CMK (cell line): ENCODE measurements at places on chromosomes 5 and 9.

DNA sequence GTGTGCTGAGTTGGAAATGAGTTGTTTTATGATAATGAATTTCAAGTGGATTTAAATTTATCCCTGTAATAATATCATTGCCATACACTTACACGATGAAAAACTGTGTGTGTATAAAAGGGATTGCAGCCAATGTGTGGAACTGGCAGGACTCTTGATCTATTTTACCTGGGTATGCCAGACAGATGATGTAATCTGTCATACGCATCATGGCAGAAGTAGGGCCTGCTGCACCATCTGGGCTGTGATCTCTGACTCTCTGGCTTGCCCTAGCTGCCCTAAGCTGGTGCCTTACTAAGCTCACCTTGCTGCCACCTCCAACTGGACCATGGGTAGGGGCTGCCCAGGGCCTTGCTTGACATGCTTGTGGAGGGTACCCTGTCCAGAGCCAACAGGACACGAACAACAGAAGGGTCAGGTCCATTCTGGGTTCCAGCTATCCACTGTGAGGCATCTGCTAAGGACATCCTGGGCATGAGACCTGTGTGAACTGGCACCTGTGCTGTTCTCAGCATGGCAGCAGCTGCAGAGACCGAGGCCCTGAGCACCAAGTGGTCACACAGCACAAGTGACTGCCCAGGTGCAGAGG is 184.2 kb downstream of the FSTL4 start:
- no peak for DNase-seq

GRCh38 chr9:120636194-120636957 is 56.4 kb upstream of the CDK5RAP2 start:
- no peak for DNase-seq

DNA sequence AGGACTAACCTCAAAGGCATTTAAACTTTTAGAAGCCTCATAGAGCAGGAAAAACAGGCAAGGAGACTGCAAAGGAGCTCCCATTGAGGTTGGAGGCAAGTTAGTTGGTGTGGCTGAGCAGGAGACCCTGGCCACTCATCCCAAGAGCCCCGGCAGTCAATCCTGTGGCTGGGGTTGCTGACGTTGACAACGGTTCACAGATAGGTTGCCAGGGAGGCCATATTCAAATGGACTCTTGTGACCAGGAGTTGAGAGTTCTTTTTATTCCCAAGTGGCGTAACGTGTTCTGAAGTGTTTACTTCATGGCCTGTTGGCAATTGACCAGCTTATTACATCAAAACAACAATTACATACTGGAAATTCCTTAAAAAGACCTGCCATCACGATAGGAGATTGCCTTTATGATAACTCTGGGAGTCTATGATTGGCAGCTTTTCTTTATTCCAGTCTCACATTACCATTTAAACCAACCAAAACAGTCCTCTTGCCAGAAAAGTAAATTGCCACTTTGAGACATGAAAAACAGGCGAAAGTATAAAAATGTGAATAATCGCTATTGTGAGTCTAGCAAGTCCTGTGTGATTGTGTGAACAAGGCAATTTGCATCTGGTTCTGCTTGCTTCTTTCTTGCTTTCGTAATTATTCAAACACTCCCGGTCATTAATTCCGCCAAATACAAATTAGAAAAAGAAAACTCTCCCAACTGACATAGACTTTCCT is 394.9 kb downstream of the MED10 start:
- DNase-seq: no peak

GRCh38 chr5:127580731-127581130 is 63.3 kb downstream of the PRRC1 start:
- DNase-seq: no peak

GRCh38 chr9:110650991-110651411 is 17.6 kb upstream of the MUSK start:
- DNase-seq: no peak

- no peak for DNase-seq
Observed at GRCh38 chr5:9115093-9115492, 430.8 kb downstream of the SEMA5A start.

DNA sequence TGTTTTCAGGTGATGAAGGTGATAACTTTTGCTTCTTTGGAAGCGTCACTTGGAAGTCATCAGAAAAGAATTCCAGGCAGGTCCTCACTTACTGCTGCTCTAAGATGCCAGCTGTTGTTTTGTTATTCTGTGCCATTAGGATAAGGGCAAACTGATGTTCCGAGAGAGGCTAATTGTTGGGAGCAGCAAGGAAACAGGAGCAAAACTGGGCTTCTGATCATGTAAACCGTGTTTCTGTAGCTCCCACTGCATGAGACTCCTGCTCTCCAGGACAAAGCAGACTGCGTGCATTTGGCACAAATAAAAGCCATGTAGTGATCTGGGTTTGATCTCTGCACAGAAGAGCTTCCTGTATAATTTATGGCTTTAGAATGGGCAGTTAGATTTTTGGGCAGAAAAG is 248.2 kb downstream of the MAN2A1 start:
- no peak for DNase-seq

DNA sequence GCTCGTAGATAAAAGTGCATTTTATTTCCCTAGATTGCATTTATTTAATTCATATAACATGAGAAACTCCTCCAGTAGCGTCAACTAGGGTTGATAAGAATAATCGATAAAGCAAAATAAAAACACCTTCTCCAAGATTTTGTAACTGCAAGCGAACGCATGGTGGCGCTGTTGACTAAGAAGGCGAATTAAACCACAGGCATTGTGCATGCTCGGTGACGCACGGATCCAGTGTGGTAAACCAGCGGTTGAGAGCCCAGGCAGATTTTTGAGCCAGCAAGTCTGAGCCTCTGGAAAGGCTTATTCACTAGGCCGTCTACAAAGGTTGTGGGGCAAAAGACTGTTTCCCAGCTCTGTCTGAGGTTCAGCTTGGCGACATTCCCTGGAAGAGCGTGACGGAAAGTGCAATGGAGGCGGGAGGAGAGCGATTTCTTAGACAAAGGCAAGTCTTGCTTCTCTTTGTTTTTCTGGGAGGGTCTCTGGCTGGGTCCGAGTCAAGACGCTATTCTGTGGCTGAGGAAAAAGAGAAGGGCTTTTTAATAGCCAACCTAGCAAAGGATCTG is at the start of gene PCDHB3:
Gene PCDHB3 (plus strand): TSS at position 231 of the 563 bp plus-strand sequence. CDS start 177 bp downstream, at position 408.
- DNase-seq: no peak

GRCh38 chr5:82509762-82510161 is 231.6 kb upstream of the RPS23 start:
- no peak for DNase-seq

GRCh38 chr5:138109463-138110265 is 25.8 kb downstream of the WNT8A start:
- DNase-seq: no peak

GRCh38 chr9:84705128-84705527 is 35.6 kb downstream of the NTRK2 start:
- no peak for DNase-seq

- DNase-seq: no peak
Observed at GRCh38 chr9:93112116-93112863, 16.3 kb downstream of the CARD19 start.

DNA sequence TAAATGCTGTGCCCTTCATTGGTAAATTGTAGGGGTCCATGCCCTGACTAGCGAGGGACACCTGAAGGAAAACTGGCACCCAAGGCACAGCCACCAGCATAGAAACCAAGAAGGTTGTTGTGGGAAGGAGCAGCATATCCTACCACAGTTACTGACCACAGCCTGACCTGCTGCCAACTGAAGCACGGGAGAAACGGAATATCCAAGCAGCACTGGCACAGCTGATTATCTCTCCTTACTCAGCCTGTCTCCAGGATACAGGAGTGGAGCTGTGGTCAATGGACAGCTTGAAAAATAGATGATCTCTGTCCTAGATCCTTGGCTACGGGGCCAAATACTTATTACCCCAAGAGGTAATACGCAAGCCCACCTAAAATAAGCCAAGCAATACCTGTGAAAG is 164.5 kb downstream of the ATPSCKMT start:
- no peak for DNase-seq

GRCh38 chr5:107594253-107595045 is 76.3 kb downstream of the EFNA5 start:
- DNase-seq: no peak

- no peak for DNase-seq
Observed at GRCh38 chr5:15566306-15566705, 66.3 kb downstream of the FBXL7 start.

- DNase-seq: no peak
Observed at GRCh38 chr9:131667576-131667975, 72.3 kb downstream of the RAPGEF1 start.

DNA sequence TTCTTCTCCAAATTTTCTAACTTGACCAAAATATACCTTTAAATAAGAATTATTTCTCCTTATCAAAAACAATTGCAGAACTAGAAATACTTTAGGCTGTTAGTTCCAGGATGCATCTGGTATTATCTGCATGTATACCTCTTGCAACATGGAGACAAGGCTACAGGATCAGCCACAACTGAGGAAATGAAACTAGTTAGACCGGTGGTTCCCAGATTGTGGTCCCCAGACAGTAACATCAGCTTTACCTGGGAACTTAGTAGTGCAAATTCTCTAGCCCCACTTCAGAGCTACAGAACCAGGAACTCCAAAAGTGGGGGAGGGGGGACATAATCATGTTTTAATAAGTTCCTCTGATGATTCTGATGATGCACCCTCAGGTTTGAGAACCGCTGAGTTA is 61.6 kb upstream of the C9orf72 start:
- DNase-seq: no peak

DNA sequence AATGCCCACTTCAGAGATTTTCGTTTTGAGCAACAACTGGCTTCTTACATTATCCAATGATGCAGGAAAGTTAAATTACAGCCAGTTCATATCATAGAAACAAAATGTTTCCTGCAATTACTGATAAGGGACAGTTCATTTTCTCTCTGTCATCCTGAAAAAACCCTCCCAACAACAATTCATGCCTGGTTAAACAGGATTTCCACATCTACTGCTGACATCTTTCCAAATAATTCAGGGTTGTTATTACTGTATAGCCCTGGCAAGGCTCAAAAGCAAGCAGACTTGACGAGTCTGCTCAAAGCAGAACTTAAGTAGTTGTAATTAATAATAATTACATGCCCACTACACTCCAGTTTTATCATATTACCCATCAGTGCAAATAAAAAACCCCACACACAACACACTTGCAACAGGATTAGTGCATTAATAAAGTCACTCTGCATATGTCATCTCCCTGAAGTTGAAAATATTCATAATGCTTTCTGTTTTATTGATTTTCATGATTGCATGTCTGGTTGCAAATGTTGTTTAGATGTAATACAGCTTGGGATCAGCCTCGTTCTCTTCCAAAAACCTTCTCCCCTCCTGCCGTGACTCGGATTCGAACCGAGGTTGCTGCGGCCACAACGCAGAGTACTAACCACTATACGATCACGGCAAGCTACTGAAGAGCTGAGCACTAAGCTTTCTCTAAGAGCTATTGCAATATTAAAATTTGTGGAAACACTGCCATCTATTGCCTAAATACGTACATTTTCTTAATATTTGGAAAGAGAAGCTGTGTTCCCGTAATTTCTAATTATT is 119.6 kb upstream of the NFIB start:
- DNase-seq: no peak
